WERI-Rb-1 (cell line): ENCODE measurements at places on chromosomes 5 and 9.

DNA sequence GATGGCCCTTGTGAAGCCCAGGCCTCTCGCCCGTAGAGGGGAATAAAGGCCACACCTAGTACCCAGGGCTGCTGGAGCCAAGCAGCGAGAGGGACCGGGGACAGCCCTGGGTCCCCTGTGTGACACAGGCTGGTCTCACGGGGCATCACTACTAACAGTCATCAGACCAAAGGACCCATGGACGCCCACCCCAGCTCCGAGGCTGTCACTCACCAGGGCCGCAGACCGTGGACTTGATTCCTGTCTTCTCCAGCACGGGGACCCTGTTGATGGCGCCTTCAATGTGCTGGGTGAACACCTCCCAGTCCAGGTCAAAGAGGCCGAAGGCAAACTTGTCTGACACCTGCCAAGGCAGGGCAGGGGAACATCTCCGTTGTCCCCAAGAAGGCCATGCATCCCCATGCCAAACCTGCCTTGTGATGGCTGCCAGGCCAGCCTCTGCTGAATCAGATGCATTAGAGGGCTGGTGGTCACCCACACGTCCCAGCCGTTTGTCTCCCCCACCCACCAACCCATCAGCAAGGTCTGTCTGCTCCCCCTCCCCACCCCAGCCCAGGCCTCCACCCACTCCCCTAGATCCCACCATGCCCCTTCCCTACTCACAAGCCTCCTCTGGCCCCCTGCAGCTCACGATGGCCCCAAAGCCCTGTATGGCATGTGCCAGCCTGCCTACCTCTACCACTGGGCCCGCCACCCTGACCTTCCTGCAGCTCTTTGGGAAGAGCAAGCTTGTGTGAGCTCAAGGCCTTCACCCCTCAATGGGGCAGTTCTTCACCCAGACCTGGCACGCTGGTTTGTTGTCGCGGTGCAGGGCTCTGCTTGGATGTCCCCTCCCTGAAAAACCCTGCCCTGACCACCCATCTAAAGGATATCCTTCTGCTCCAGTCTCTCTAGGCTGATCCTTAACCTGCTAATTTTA is 20.8 kb downstream of the SARDH start:
- DNase-seq, result no peak

GRCh38 chr9:734831-735511 is 106.5 kb upstream of the DMRT1 start:
- no peak for DNase-seq

DNA sequence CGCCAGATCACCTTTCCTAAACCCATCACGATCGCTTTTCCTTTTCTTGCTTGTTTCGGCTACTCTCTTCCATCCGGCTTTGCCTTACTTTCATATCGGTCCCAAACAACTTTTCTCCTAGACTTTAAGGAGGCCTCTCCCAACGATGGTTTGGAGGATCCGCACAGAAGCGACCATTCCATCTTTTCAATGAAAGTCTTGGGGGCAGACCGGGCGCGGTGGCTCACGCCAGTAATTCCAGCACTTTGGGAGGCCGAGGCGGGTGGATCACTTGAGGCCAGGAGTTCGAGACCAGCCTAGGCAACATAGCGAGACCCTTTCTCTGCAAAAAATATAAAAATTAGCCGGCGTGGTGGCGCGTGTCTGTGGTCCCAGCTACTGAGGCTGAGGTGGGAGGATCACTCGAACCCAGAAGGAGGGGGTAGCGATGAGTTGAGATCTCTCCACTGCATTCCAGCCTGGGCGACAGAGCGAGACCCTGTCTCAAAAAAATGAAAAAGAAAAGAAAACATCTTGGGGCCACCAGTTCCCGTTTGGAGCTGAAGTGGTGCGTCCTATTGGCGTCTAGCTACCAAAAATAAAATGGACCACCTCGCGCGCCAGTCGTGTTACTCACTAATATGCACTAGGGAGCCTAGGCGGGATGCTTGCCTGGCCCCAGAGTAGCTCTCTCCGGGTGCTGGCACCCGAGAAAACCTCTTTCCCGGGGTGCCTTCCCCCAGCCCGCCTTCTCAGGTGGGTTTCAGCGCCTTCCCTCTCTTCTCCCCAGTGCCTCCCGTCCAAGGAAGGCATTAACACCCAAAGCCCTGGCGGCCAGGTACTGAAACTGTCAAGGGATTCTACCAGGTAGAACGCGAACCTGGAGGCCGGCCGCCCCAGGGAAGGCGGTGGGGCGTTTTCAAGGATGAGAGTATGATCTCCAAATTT is 800 bp upstream of the AP3B1 start:
- DNase-seq, result peak; percentile 31

- DNase-seq, result no peak
Observed at GRCh38 chr5:27845248-27845647, 806.9 kb upstream of the CDH9 start.

DNA sequence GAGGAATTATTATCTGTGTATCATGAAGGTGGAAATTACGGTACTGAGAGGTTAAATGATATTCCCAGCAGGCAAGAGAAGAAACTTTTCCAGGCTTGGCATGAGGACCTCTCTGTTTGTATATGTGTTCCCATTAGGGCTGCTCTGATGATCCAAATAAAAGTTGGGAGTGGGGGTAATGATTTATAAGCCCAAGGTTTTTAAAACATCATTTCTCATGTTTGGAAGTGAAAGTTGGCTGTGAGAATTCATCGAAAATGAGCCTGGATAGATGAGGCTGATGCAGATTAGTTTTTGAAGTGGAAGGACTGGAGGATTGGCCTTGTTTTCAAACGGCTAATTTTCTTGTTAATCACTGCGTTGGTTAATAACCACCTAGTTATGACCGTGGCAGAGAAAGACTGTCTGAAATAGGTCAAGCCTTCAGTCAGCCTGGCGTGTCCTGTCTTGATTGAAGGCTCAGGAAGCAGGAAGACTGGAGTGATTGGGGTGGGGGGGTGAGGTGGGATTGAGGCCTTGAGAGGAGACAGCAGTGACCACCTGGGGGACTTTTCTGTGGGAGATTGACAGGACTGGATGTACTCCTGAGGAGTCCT is 391.0 kb upstream of the WWC1 start:
- DNase-seq, result no peak

DNA sequence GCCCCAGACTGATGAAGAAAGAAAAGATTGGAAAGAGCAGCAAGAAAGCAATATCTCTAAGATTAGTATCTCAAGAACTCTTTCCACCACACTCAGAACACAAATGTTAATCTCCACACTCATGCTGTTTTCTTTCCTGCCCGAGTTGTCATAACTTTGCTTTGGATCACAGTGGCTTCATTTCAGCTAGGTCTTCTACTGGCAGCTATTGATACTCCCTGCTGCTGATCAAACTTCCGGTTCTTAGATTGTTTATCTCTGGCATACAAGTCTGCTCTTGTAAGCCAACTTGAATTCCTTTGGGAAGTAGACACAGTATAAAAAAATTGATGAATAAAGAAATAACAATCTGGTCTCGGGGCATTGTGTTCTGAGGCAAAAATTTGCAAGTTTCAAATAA is 77.7 kb upstream of the SPEF2 start:
- DNase-seq, result no peak

GRCh38 chr9:133151041-133151440 is 12.7 kb downstream of the GBGT1 start:
- DNase-seq, result no peak
